ENCODE measurements at places on chromosomes 7 and 10. TPM values are rescaled to one million over a fixed set of nuclear protein-coding genes. Genes with fewer than 3 reads are reported as not detected.

CALCR gene
- 0.07 TPM for total RNA-seq

- no peak for DNase-seq
- no peak overlapping the region for H3K4me3 ChIP-seq
- H3K36me3 ChIP-seq = no peaks in the 10 kb centered on the region
- H3K27ac ChIP-seq = no peak overlapping the region
- no peaks in the 10 kb centered on the region for H3K27me3 ChIP-seq
These were observed 11.4 kb downstream of the SH3PXD2A start for GRCh38 chr10:103843854-103844570.

SMO gene
- 46.2 TPM for total RNA-seq

DNA sequence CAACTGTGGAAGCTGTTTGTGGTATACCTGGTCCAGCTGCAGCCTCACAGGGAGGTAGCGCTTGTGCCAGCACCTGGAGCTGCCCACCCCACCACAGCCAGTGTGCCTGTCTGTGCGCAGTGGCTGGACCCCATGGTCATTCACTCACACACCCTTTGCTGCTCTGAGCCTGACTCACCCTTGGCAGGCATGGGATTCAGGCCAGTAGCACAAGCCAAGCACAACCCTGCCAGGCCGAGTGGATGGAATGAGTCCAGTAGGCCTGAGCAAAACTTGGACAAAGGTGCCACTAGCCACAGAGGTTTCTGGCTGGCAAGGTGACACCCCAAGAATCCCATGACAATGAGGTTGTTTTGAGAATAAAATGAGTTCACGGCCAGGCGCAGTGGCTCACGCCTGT, 19.0 kb downstream of the RBM48 start:
- no peaks in the 10 kb centered on the region for H3K27me3 ChIP-seq
- DNase-seq = no peak
- no peak overlapping the region for H3K4me3 ChIP-seq
- H3K36me3 ChIP-seq = no peaks in the 10 kb centered on the region

DNA sequence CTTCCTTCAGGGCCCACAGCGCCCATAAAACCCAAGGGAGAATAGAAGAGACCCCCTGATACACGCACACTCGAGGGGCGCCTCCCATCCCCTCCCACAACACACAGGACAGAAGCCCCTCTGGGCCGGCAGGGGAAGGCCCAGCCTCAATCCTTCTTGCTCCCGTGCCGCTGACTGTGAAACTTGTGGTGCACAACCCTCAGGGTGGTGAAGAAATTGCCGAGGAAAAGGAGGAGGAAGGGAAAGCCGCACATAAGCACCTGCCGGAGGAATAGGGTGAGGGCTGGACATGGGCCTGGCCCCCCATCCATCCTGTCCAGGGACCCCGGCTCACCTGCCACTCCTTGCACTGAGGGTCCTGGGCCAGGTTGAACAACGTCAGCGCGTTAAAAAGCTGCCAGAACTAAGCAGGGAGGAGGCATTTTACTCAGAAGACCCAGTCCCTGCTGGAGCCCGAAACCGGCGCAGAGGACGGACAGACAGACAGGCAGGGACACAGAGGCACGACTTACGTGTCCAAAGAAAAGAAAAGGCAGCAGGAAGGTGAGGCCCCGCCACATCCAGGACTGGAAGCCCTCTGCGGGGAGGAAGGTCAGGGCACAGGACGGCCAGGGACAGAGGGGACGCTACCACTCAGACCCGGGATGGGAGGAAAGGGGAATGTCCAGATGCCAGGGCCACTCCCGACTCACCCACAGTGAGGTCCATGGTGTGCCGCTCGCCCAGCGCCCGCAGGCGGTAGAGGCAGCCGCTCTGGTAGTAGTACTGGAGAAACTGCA, 7.2 kb downstream of the TMEM120A start:
- H3K27ac ChIP-seq = no peak overlapping the region
- H3K4me3 ChIP-seq = no peak overlapping the region
- H3K4me1 ChIP-seq = no peaks in the 10 kb centered on the region

ETV1 gene
- total RNA-seq = 8.4 TPM

DNA sequence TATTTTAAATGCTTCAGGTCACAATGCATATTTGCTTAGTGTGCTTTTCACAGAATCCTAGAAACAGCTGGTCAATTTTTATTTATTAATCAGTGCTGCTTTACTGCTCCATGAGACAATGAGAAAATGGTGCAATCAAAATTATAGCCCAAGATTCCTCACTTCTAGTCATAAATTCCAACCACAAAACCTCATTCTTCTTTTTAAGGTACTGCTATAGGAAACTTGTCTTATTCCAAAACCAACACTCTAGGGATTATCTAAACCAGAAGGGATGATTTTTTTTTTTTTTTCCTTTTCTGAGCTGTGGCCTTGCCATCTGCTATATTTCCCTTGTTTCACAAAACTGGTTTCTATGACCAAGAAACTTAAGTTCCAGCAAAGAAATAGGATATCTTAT, 64.0 kb upstream of the SEMA3A start:
- no peak overlapping the region for H3K4me3 ChIP-seq
- no peak overlapping the region for H3K27ac ChIP-seq
- no peaks in the 10 kb centered on the region for H3K36me3 ChIP-seq
- no peak for DNase-seq
- no peaks in the 10 kb centered on the region for H3K27me3 ChIP-seq
- H3K4me1 ChIP-seq = no peaks in the 10 kb centered on the region

DNA sequence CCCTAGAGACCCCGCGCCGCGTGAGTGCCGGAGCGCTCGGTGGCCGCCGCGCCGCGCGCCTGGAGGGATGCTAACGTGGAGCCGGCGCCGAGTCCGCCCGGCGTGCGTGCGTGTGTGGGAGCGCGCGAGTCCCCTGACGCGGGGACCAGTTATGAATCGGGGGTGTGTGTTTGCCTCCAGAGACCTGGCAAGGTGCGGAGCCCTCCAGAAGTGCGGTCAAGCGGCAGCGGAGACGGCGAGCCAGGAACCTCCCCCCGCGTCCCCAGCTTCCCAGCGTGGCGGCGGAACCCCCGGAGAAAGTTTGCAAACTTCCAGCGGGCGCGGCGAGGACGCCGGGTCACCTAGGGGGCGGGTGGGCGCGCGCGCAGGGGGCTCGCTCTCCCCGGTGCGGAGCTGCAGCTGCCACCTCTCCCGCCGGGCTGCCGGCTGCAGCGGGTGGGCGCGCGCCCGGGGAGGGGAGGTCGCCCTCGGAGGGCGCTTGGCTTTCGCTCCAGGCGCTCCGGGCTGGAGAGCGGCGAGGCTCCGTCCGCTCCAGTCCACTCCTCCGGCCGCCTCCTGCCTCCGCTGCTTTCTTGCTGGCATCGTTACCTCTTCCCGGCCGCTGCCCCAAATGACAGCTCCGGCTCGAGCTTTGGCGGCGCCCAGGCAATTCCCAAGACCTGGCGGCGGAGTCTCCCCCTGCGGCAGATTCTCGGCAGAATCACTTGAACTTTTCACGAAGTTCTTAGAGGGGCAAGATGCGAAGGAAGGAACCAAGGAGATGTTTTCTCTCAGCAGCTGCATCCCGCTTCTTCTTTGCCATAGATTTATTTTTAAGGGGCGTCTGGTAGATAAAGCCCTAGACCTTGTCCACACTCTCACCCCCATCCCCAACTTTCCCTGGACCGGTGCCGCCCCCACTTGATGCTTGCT, 2.3 kb upstream of the CREB5 start:
- no peaks in the 10 kb centered on the region for H3K36me3 ChIP-seq
- peak; percentile 63 for DNase-seq
- H3K27me3 ChIP-seq = peaks cover 69% of the 10 kb centered on the region
- peak overlapping the region; percentile 37 for H3K4me3 ChIP-seq
- peaks cover 15% of the 10 kb centered on the region for H3K4me1 ChIP-seq

FRMPD2 gene
- 0.52 TPM for total RNA-seq

GRCh38 chr10:97713826-97714400, 383 bp downstream of the MARVELD1 start:
- no peaks in the 10 kb centered on the region for H3K36me3 ChIP-seq
- peak overlapping the region; percentile 97 for H3K27ac ChIP-seq
- H3K4me3 ChIP-seq = peak overlapping the region; percentile 76
- DNase-seq = peak; percentile 88

GRCh38 chr10:71244431-71245419, 32.4 kb downstream of the UNC5B start:
- no peaks in the 10 kb centered on the region for H3K36me3 ChIP-seq
- peaks cover 70% of the 10 kb centered on the region for H3K4me1 ChIP-seq
- peak; percentile 66 for DNase-seq
- H3K27me3 ChIP-seq = no peaks in the 10 kb centered on the region
- H3K27ac ChIP-seq = peak overlapping the region; percentile 95

DNA sequence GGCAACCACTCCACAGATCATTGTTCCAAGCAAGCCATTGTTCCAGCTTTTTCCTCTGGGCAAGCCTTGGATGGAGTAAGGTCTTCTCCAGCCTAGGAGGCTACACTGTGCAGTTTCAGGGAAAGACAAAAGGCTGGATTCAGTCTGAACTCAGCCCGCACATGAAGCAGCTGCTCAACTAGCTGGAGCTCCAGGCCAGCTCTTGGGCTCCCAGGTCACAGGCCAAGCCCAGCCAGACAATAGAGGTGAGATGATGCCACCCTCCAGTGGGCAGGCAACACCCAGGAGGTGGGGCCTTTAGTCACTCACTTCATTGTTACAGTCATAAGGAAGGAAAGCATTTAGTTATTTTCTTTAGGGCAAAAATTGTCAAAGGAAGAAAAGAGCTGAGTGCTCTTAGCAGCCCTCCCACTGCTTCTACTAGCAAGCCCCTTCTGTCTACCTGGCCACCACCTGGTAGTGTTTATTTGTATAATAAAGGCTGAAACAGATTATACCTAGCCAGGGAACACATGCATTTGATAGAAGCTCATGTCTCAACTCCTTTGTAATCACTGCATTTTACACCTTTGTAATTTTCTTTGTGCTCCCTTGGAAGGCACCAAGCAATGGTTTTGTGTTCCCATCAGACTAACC, 253.4 kb downstream of the WDR11 start:
- no peaks in the 10 kb centered on the region for H3K27me3 ChIP-seq
- H3K4me3 ChIP-seq = no peak overlapping the region
- H3K36me3 ChIP-seq = no peaks in the 10 kb centered on the region
- H3K27ac ChIP-seq = no peak overlapping the region

- H3K27ac ChIP-seq = no peak overlapping the region
- no peaks in the 10 kb centered on the region for H3K4me1 ChIP-seq
- no peak overlapping the region for H3K4me3 ChIP-seq
- no peaks in the 10 kb centered on the region for H3K36me3 ChIP-seq
- DNase-seq = no peak
These were observed 275.5 kb upstream of the DGKB start for GRCh38 chr7:15178065-15178464.

KIAA1549 gene
- total RNA-seq = 5.7 TPM

HYAL4 gene
- 0.07 TPM for total RNA-seq

- no peak overlapping the region for H3K27ac ChIP-seq
- no peak overlapping the region for H3K4me3 ChIP-seq
- DNase-seq = no peak
- no peaks in the 10 kb centered on the region for H3K36me3 ChIP-seq
These were observed 71.9 kb upstream of the TNS3 start for GRCh38 chr7:47653550-47654411.

GRCh38 chr10:31083765-31084184, 52.1 kb upstream of the ZNF438 start:
- H3K27me3 ChIP-seq = no peaks in the 10 kb centered on the region
- H3K4me3 ChIP-seq = no peak overlapping the region
- no peak overlapping the region for H3K27ac ChIP-seq
- DNase-seq = peak; percentile 42

SLC13A1 gene
- total RNA-seq = 0.07 TPM

PRKG1 gene
- 8.1 TPM for total RNA-seq

DNA sequence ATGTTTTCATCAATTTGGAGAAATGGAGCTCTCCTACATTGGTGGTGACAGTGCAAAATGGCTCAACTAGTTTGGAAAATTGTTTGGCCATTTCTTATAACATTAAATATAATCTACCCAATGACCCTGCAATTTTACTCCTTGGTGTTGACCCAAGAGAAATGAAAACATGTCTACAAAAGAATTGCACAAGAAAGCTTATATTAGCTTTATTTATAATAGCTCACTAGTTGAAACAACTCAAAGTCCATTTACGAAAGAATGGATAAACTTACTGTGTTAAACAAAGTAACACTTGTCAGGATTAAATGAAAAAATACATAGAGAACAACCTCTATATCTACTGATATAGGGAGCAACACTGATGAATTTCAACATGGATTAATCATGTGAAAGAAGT, 539.9 kb downstream of the DNAJB9 start:
- no peak overlapping the region for H3K4me3 ChIP-seq
- H3K4me1 ChIP-seq = no peaks in the 10 kb centered on the region
- no peak for DNase-seq
- no peaks in the 10 kb centered on the region for H3K27me3 ChIP-seq
- H3K27ac ChIP-seq = no peak overlapping the region

DNA sequence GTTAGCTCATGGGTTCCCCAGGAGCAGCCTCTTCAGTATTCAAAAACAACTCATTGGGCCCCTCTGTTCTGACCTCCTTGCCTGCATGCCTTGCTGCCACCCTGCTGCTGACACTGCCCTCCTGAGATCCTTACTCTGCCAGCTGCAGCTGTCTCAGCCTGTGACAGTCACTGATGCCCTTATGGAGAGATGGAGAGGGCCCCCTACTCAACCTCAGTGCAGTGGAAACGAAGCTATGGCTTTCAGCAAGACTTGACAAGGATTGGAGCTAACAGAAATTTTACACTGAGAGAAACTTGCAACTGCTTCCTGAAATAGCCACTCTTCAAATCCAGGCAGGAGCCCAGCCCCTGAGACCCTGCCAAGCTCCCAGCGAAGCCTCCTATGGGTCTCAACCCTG, 678.3 kb upstream of the C7orf33 start:
- no peaks in the 10 kb centered on the region for H3K36me3 ChIP-seq
- no peaks in the 10 kb centered on the region for H3K4me1 ChIP-seq
- H3K27ac ChIP-seq = no peak overlapping the region
- no peak overlapping the region for H3K4me3 ChIP-seq
- no peak for DNase-seq

KIAA1217 gene
- total RNA-seq = 20.1 TPM

- H3K27ac ChIP-seq = peak overlapping the region; percentile 76
- no peaks in the 10 kb centered on the region for H3K27me3 ChIP-seq
- no peaks in the 10 kb centered on the region for H3K36me3 ChIP-seq
- H3K4me1 ChIP-seq = peaks cover 33% of the 10 kb centered on the region
- H3K4me3 ChIP-seq = no peak overlapping the region
These were observed 40.3 kb upstream of the TRIM8 start for GRCh38 chr10:102603946-102604345.

TEX36 gene
- total RNA-seq = not detected

POU6F2 gene
- 0.88 TPM for total RNA-seq

- peaks cover 12% of the 10 kb centered on the region for H3K27me3 ChIP-seq
- no peak for DNase-seq
- no peaks in the 10 kb centered on the region for H3K36me3 ChIP-seq
- H3K27ac ChIP-seq = peak overlapping the region; percentile 86
These were observed 628 bp downstream of the MRPS33 start for GRCh38 chr7:141014125-141014523.

CCSER2 gene
- total RNA-seq = 36.5 TPM

DNA sequence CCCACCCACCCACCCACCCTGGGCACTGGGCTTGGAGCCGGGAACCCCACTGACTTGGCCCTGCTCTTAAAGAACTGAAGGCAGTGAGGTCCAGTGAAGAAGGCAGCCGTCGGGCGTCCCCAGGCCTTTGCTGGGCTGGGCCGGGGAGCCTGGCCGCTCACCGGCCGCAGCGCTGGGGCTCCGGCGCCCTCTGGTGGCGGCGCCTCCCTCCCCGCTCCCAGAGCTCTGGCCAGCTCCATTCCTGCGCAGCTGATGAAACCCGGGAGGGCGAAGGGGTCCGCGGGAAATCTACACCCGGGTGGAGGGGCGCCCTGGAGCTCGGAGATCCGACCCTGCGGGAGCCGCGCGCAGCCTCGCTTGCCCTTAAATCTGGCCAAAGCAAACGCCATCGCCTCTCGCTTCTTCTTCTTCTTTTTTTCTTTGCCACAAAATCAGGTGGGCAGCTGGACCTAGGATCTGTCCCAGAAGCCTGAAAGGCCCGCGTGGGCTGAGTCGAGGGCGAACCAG, 1.7 kb upstream of the CXCL12 start:
- peaks cover 16% of the 10 kb centered on the region for H3K4me1 ChIP-seq
- peaks cover 43% of the 10 kb centered on the region for H3K27me3 ChIP-seq
- no peak overlapping the region for H3K27ac ChIP-seq
- no peak overlapping the region for H3K4me3 ChIP-seq
- no peaks in the 10 kb centered on the region for H3K36me3 ChIP-seq

LRRTM3 gene
- 0.77 TPM for total RNA-seq
